ENCODE measurements at places on chromosomes 4 and X.

DNA sequence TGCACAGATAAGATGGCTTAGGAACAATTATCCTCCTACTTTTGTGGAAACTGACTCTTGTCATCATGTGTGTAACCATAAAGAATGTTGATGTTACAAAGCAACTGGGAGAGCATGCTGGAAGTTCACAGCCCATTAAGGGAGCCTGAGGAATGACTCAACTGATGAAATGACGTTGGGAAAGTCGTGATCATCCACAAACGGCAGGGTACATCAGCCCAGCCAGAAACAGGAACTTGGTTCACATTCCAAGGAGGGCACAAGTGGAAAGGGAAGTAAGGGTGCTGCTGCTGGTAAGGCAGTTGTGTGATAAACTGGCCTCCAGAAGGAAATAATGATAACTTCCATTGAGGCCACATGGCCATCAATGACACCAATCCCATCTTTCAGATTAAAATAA lies 6.7 kb downstream of the TEC start:
- DNase-seq, result no peak

GRCh38 chr4:40482985-40483647 lies 146.5 kb downstream of the RBM47 start:
- DNase-seq, result no peak

GRCh38 chr4:7773401-7774180 lies 166.1 kb downstream of the AFAP1 start:
- no peak for DNase-seq

- DNase-seq, result no peak
These were observed 41.3 kb upstream of the VCX start for GRCh38 chrX:7801711-7802110.

GRCh38 chr4:158621729-158622128 lies 50.0 kb downstream of the C4orf46 start:
- no peak for DNase-seq

DNA sequence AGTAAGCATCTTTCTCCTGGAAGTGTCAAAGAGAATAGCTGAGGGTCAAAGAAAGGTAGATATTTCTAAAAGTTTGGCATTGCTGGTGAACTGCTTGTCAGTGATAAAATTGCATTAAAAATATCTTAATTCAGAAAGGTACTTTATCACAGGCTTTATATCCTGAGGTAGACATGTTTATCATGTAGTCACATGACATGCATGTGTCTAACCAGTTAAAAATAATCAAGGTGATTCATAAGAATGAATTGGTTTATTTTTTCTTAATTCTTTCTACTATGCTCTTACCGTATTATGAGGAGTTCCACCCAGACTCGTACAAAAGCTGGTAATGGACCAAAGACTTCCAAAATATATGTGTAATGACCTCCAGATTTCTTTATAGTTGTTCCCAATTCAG lies 6.1 kb downstream of the SLC7A11 start:
- no peak for DNase-seq

GRCh38 chr4:24475756-24476155 lies 108.6 kb downstream of the DHX15 start:
- no peak for DNase-seq

GRCh38 chr4:150818661-150819060 lies 196.4 kb downstream of the LRBA start:
- no peak for DNase-seq

DNA sequence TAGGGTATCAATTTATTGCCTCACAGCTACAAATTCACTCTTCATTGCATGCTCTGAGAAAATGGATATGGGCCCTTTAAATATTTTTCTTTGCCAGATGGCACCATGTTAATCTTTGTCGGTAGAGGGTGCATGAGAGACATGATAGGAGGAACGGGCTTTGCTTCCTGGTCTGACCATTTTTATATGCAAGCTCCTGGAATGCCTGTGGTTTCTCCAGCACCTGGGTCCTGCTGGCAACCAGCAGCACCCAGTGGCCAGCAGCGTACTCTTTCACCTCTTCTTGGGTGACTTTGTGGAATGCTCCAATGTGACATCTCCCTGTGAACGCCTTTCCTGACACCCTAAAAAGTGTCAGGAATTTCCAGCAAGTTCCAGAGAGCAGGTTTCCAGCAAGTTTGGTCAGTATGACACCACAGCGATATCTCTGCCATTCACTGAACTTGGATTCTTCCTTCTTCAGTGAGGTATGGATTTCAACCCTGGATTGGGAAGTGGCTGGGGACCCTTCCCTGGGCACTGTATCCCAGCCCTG lies 140.3 kb upstream of the PGRMC2 start:
- DNase-seq, result no peak

DNA sequence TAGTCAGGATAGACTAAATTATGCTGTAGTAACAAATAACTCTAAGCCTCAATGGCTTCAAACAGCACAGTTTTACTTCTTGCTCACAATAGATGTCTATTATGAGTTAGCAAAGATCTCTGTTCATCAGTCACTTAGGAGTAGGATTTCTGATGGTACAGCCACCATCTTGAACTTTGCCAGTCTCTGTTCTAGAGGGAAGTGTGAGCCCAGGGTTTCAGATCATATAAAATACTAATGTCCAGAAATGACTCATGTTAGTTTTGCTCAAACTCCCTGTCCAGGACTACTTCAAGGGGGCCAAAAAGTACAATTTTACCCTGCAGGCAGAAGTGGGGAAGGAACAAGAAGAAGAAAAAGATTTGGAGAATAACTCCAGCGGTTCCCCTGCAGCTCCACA lies 77.1 kb upstream of the LSM6 start:
- DNase-seq, result no peak

GRCh38 chr4:52718123-52718522 lies 33.1 kb downstream of the ERVMER34-1 start:
- DNase-seq, result no peak

- DNase-seq, result no peak
These were observed 193.2 kb downstream of the PTTG2 start for GRCh38 chr4:38153387-38153760.

- peak; percentile 8 for DNase-seq
These were observed at the start of gene NDST3 for GRCh38 chr4:118034053-118034785. TSS of gene NDST3 (plus strand) at chr4:118034486. CDS start at chr4:118053911, 19,425 bp downstream.

GRCh38 chr4:133621628-133622027 lies 472.5 kb downstream of the PCDH10 start:
- no peak for DNase-seq

GRCh38 chr4:182741914-182742313 lies 175.3 kb downstream of the DCTD start:
- no peak for DNase-seq

DNA sequence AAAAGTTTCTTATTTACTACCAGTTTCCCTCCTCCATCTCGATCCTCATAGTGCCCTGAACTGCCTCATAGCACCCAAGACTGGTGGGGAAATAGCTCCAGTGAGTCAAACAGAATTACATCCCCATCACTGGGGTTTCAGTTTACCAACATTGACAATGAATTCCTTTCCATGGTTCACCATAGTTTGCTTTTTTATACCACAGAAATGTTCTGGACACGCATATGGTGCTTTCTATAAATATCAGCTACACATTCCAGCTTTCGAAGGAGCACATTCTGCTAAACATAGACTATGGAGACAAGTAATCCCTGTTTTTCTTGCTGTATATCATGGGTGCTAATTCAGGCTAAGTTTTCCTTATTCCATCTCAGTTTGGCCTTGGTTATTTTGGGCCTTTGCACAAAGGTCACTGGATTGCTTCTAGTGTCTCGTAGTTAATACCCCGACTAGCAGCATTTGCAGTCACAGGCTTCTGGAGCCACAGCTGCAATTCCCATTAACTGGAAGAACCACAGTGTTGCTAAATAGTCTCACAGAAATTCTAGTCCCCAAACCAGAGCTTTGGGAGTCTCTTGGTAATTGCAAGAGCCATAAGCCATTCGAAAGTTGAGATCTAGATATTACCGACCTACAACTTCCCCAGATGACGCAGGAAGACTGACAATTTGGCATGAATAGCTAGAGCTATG lies 53.4 kb upstream of the TRPC3 start:
- DNase-seq, result no peak

GRCh38 chr4:148429206-148429605 lies 13.0 kb downstream of the NR3C2 start:
- DNase-seq, result no peak

DNA sequence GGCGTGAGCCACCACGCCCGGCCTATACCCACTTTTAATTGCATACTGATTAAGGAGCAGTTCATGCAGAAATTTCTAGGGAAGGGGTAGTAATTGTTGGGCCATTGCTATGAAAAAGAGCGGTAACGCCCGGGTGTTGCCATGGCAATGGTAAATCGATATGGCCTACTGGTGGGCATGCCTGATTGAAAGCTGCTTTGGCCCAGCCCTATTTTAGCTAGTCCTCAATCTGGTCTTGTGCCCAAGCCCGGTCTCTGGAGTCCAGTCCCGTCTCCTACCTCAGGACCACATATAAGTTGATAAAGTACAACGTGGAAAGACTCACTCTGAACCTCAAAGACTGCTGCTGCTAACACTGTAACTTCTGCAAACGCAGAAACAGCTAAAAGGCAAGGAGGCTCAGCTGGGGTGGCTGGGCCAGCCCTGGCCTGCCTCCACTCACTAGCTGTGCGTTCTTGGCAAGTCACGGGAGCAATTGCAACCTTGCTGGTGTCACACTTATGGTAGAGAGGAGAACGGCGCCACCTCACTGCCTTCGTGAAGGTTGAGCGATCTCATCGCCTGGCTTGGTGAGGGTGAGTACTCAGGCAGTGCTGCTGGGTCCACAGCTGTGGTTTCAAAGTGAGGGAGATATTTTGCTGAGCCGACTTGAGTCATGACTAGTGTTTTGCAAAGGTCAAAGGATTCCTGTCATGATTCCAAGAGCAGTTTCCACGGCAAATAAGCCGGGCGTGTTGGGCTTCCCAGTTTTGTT lies 57.0 kb upstream of the GRPEL1 start:
- DNase-seq, result no peak

DNA sequence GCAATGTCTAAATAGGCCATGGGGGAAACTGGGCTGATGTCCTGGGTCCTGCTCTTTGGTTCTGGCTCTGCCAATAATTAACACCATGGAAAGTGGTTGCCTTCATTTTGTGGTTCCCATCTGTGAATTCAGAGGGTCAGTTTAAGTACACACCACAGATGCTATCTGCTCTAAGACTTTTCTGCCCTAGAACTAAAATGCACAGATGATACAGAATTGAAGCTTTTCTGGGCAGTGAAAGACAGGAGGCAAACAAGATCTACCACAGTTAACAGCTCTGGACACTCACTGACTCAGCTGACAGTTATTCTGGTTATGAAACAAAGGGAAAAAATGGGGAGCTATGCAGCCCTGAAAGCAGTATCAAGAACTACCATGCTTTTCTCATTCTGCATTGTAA lies 37.3 kb downstream of the APBB2 start:
- no peak for DNase-seq

DNA sequence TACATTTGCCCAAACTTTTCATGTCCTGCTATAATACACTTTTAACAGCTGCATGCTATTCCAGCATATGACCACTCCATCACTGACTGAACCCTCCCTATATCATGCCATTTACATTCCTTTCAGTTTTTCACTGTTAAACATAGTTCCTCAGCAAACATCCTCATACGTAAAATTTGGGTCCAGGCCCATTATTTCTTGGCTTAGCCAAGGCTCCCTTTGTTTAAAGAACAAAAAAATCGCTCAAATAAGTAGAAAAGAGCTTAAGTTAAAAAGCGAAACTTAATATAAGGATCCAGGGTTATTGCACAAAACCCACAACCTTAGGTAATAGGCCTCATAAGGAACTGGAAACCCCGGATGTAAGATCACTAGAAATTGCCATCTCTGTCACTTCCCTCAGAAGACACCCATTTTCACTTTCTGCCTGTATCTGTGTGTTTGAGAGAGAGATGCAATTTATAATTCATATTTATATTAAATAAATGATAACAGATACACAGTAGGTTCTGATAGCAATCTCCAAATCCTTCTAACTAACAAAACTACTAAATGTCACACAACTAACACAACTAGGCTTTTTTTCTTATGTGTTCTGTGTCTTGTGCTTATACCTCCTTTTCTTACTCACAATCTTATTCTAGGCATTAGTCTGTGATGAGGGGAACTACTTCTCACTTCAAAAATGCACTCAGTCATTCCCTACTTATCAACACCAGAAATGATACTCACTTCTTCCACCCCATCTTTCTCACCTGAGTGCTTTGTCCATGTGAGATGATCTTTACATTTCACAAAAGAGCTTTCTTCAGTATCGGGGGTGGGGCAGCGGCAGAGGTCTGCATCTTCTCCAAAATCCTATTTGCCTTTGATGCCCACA lies 59.9 kb upstream of the FAM241A start:
- DNase-seq, result no peak

DNA sequence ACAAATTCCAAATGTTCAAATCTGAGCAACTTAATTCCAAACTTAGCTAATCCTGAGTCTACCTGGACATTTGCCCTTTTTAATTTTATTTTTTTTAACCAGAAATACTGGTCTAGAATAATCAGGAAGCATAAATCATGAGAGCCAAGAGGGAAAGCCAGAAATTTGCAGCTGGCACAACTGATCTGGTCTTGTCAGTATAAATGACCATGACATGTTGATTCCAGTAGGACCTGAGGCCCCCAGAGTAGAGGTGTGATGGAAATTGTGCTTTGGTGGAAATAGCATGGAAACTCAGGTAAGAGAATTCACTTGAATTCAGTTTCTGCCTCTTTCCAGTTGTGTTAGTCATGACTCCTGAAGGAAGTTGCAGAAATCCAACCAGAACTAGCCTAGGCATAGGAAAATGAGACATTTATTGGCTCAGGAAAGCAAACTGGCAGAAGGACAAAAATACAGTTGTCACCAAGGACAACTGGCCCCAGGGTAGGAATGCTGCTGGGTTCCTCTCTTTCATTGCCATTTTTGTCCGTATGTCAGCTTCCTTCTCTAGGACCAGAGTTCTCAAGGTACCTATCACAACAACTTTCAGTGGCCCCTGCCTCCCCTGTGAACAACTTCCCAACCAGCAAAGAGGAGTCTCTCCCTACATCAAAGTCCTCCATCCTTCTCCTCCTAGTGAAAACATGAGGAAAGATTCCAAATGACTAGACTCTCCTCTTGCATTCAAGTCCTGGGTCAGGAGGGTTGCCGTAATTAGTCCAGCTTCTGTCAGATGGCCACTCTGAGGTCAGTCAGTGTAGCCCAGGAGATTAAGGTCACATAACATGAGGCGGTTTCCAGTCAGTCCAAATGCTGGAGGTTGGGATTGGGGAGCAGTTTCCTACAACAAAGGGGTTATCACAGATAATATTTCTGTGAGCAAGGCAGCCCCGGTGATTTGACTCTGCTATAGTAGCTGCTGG lies 29.3 kb upstream of the MYOZ2 start:
- no peak for DNase-seq

- DNase-seq, result no peak
These were observed 107.0 kb upstream of the TLR2 start for GRCh38 chr4:153577053-153577452.

DNA sequence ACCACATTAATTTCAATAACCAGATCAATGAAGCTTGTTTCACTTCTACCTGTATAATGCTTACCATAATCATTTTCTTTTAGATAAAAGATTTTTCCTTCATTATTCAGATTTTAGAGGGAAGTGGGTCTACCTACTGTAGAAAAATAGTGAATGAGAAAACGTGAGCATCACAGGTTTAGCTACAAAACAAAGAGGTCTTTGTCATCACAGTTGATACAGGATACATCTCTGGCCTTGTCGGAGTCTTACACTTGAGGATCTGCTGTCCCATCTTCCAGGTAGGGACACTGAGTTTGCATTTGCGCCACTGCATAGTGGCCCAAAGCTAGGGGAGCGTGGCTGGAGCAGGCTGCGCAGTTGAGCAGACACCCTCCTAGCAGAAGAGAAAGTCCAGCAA lies 710 bp downstream of the CLDN24 start:
- no peak for DNase-seq

Data from stimulated activated naive CD8-positive, alpha-beta T cell treated with anti-CD3 and anti-CD28 coated beads, Interleukin-15, Interleukin-2, amounts not matched to agents 100 U/mL and 50 U/mL, for 24 hours (primary cell).